ENCODE measurements at places on chromosomes 6 and 20.

DNA sequence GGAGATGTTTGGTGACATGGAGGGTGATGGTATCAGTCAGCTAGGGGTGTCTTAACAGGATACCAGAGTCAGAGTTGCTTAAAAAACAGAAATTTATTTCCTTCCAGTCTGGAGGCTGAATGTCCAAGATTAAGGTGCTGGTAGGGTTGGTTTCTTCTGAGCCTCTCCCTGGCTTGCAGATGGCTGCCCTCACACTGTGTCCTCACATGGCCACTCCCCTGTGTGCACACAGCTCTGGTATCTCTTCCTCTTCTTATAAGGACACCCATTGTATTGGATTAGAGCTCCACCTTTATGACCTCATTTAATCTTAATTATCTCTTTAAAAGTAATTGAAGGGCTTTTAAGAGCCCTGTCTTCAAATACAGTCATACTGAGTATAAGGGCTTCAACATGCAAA, 431.8 kb upstream of the MMS22L start:
- DNase-seq, result no peak

- no peak for DNase-seq
Observed at GRCh38 chr6:128964233-128964755, 81.4 kb downstream of the LAMA2 start.

- DNase-seq, result no peak
Observed at GRCh38 chr20:4297127-4297826, 281.9 kb upstream of the RNF24 start.

GRCh38 chr6:5034736-5035135, 30.9 kb upstream of the RPP40 start:
- no peak for DNase-seq

DNA sequence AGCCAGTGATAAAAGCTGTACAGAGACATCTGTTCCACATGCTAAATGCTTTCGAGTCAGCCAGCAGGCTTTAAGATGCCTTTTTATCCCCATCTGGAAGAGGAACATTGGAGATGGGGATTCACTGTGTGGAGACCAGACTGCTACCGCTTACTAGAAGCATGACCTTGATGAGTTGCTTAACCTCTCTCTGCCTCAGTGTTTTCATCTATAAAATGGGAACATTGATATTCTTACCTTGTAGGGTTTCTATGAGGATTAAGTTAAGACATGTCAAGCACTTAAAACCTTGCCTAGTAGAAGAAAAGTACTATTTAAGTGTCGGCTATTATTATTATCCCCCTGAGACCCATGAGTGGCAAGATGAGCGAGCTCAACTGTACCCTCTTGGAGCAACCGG, 165.3 kb upstream of the SNX9 start:
- no peak for DNase-seq

DNA sequence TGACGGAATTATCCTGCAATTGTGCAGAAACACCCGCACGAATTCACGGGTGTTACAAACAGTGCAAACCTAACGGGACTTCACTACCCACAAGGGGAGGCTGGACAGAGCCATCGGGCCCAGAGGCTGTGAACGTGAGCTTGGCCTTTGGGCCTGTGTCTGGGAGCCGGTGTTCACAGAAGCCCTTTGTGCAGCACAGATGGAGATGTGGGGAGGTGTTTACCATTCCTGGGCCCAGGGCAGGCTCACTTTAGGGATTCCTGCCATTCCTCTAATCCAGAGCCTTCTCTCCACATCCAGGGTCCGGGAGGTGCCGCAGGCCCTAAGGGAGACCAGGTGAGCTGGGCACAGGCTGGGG, 15.0 kb downstream of the COL9A3 start:
- DNase-seq, result no peak

GRCh38 chr6:140256248-140256647, 881.8 kb upstream of the CITED2 start:
- DNase-seq, result no peak

DNA sequence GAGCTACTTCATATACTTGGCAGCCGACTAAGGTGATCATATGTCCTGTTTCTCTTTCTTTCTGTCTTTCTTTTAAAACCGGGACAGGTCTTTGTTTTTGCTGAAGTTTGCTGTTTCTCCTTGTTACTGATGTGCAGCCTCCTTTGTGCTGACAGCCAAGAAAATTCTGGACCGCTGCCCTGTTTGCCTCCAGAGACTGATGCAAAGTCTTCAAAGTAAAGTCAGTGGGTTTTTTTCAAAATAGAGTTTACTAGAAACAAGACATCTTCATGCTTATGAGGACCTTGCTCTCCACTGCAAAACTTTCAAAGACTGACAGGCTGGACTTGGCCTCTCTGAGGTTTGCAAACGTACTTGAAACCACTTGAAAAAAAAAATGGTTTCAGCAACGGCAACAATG, 510.5 kb upstream of the MAP3K7 start:
- DNase-seq, result no peak

DNA sequence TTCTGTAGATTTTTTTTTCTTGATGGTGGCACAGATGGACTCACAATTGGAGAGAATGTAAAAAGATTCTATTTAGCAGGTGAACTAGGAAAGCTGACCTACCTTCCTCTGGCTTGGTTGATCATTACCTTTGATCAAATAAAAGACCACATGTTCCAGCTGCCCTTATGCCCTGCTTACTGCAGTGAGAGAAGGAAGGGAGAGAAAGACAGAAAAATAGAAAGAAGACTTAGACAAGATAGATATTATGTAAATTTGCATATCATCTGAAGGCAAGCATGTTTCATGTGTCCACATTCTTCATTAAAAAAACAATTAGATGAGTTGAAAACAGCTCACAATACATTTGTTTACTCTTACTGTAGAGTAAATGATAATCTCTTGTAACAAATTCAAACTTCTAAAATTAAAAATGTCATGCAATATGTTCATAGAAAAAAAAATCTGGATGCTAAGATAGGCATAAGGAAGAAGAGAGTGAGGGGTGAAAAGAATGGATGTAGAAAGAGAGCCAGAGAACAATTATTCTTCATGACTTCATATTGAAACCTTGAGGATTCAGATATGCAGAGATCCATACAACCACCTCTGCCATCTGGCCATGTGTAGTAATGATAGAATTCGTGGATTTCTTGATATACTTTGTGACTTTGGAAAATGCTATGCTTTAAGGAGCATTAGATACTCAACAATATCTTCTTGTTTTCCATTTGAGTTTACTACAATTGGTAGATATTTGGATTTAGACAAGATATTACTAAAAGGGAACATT, 71.7 kb downstream of the RFX6 start:
- DNase-seq, result no peak

Data from activated CD4-positive, CD25-positive, alpha-beta regulatory T cell treated with anti-CD3 and anti-CD28 coated beads, Interleukin-2, amount 50 U/mL, for 16 hours (primary cell).